ENCODE measurements at places on chromosomes 16 and 17.

GRCh38 chr17:6019959-6020358, 50.2 kb upstream of the WSCD1 start:
- no peak for DNase-seq

GRCh38 chr17:60526726-60527125, 684 bp upstream of the APPBP2 start:
- no peak for DNase-seq

GRCh38 chr16:50863644-50864144, 121.8 kb downstream of the CYLD start:
- no peak for DNase-seq

- peak; percentile 64 for DNase-seq
Observed at GRCh38 chr17:15651583-15652110, 32.1 kb upstream of the FBXW10B start.

DNA sequence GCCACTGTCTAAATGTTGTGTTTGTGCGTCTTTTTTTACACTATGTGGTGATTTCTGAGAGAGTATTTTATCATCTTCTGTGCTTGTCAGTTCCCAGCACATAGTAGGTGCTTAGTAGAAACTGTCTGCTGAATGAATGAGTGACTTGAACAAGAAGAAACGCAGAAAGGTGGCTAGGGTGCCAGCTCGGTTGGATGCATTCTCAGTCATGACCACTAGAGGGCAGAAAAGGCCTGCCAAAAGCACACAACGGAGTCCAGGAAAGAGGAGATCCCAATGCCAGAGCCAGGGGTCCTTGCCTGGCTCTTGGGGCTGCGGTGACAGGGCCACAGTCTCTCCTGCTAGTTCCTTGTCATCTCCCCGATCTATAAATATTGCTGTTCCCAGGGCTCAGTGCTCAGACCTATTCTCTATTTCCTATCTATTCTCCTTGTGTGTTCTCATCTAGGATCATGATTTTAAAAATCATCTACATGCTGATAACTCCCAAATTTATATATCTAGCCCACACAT, 57.3 kb upstream of the CCL1 start:
- DNase-seq: peak; percentile 77

DNA sequence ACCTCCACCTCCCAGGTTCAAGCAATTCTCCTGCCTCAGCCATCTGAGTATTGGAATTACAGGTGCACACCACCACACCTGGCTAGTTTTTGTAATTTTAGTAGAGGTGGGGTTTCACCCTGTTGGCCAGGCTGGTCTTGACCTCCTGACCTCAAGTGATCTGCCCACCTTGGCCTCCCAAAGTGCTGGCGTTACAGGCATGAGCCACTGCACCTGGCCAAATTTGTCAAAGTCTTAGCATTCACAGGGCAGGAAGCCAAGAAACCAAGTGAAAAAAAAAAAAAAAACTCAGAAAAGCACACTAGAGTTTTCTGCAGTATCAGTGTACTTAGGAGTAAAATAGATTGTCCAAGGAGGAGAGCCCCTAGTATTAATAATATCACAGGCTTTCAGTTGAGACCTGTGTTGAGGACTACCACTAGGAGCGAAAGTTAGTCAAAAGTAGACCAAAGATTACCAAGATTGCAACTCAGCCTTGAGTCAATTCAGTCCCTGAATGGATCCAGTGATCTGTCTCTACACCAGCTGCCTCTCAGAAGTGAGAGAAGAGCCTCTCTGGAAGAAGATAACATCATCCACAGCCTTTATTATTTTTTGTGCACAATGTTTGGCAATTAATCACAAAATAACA, 159.7 kb downstream of the CEP112 start:
- DNase-seq: peak; percentile 5

DNA sequence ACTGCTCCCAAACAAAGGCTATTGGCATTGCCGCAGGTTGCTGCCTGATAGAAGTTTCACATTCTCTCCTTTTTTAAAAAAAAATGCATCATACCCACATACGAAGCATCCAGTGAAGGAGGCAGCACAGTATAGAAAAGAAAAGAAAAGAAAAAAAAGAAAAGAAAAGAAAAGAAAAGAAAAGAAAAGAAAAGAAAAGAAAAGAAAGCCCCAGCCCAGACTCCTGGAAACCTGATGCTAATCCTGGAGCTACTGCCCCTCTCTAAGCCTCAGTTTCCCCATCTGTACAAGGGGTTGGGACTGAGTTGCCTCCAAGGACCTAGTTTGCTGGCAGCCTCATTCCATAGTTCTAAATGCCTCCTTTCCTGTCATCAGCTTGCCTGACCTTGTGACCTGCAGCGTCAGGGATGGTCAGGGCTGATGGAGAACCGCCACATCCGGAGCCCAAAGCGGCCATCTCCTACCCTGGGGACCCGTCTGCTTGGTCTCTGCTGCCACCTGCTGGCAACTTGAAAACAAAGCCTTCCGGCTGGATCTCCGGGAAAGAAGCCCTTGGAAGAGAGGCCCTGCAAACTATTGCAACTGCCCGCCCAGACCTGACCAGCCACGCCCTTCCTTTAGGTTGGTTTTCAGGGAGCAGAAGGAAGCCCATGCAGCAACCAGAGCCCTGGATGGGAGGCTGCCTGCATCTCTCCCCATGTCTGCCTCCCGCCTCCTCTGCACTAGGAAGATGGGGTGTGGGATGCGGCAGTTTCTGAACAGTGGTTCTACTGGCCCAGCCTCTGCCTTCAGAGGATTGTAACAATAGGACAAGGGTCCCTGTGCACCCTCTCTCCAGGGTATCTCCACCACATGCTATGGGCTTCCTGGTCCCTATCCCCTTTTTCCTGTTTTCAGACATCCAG, 13.0 kb downstream of the AIPL1 start:
- peak; percentile 84 for DNase-seq

GRCh38 chr17:76816590-76817135, 51.5 kb upstream of the MGAT5B start:
- DNase-seq: peak; percentile 78
